Glomerular endothelial cell (primary cell): ENCODE measurements at places on chromosomes 3 and 15. TPM values are rescaled to one million over a fixed set of nuclear protein-coding genes. Genes with fewer than 3 reads are reported as not detected.

- DNase-seq = no peak
Observed at GRCh38 chr3:90007778-90008499, 900.5 kb downstream of the EPHA3 start.

DNA sequence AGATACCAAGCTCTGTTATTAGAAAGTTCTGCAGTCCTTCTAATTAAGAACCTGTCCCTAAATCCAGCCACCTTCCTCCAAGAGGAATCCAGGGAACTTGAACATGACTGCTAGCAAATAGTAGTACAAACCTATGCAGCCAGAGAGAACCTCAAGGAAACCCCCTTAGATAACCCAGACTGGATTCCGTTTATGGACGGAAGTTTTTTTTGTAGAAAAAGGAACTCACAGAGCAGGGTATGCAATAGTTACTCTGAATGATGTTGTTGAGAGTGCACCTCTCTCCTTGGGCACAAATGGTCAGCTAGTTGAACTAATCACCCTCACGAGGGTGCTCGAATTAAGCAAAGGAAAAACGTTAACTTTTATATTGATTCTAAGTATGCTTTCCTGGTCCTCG is 40.8 kb downstream of the TM4SF18 start:
- no peak for DNase-seq

- DNase-seq = no peak
Observed at GRCh38 chr15:23835953-23836352, 148.8 kb upstream of the NDN start.

DNA sequence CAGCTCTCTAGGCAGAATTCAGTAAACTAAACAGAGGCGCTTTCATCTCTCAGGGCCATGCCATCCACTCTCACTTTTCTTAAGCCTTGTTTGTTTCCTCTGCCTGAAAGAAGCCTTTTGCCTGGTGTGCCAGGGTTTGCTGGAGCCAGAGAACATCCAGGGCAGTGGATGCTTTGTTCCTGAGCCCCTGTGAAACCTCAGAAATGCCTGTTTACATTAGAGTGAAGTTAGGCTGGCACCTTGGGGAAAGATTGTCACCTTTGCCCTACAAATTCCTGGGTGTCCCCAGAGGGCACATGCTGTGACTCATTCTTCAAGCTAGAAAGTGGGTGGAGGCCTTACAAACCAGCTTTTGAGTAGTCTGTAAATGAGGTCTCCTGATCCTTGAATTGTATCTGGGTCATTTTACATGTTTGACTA is 10.7 kb upstream of the TRAK1 start:
- no peak for DNase-seq

GRCh38 chr3:57164657-57165573 is at the start of gene IL17RD:
IL17RD (minus strand) TSS chr3:57165353; CDS start chr3:57165286, 67 bp downstream.
- DNase-seq = no peak

DNA sequence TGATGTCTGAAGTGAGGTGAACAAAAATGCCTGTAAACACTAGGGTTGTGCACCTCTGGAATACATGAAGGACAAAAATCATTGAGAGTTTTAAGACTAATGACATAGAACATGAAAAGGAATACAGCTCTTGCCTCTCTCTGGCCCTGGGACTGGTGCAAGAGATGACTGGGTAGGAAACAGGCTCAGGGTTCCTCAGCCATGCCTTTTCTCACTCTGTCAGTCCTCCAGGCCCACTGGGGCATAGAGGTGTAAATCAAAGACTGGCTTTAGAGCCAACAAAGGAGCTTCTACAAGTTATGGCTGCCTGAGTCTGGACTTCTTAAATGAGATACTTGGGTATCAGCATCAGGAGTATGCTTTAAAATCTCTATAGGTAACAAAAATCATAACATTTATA is 554.7 kb upstream of the KCNMB2 start:
- DNase-seq = no peak

DNA sequence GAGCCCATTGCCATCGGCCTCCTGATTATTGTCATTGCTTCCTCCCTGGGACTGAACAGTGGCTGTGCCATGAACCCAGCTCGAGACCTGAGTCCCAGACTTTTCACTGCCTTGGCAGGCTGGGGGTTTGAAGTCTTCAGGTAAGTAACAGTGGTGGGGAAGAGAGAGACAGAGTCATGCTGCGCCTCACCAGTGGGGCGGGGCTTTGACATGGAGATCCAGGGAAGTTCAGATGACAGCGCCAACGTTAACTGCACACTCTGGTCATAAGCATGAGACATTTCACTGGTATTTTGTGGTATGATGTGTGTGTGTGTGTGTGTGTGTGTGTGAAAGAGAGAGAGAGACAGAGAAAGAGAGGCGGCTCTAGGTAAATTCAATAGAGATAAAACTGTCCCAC is 41.0 kb downstream of the AQP9 start:
- DNase-seq = no peak

- no peak for DNase-seq
Observed at GRCh38 chr15:92429378-92430068, 35.8 kb downstream of the ST8SIA2 start.

DNA sequence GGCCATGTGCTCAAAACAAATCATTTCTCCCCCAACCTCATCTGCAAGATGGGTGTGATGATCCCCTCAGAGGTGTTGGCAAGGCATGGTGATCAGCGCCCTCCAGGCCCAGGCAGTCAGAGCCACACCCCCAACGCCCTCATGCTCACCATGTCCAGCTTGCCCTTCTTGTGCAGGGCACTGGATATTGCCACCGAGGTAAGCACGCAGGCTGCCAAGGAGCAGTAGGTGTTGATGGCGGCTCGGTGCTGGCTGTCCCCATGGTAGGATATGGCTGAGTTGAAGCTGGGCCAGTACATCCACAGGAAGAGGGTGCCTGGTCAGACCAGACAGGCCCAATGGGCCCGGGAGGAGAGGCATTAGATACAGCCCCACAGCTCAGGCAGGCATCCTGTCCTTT is 17.2 kb downstream of the RHCG start:
- no peak for DNase-seq

GRCh38 chr15:89035150-89035549 is 53.1 kb upstream of the ABHD2 start:
- no peak for DNase-seq

DNA sequence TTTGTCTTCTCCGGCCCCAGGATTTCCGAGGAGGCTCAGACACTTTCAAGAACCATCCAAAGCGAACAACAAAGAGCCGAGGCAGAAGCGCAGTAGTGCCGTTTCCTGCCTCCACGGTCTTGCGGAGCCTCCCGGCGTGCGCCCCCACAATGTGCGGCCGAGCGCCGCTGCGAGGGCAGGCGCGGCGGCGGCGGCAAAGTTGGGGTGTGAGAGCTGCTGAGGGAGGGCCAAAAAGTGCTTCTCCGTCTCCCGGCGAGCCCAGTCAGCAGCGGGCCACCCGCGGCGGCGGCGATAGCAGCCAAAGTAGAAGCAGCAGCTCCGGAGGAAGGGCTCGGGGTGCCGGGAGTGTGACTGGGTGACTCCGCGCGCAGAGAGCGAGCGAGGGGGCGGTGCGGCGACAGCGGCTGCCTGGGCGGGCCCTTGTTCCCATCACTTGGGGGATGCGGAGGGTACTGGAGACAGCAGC is 749.1 kb downstream of the ROBO1 start:
- no peak for DNase-seq

DNA sequence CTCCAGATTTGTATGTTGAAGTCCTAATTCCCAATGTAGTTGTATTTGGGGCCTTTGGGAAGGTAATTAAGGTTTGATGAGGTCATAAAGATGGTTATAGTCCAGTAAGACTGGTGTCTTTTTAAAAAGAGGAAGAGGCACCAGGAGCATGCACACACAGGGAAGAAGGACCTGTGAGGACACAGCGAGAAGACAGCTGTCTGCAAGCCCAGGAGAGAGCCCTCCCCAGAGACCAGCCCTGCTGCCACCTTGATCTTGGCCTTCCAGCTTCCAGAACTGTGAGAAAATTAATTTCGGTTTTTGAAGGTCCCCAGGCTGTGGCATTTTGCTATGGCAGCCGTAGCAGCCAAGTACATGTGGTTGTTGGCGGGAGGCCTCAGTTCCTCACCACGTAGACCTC is 32.8 kb upstream of the TSEN2 start:
- DNase-seq = no peak

DNA sequence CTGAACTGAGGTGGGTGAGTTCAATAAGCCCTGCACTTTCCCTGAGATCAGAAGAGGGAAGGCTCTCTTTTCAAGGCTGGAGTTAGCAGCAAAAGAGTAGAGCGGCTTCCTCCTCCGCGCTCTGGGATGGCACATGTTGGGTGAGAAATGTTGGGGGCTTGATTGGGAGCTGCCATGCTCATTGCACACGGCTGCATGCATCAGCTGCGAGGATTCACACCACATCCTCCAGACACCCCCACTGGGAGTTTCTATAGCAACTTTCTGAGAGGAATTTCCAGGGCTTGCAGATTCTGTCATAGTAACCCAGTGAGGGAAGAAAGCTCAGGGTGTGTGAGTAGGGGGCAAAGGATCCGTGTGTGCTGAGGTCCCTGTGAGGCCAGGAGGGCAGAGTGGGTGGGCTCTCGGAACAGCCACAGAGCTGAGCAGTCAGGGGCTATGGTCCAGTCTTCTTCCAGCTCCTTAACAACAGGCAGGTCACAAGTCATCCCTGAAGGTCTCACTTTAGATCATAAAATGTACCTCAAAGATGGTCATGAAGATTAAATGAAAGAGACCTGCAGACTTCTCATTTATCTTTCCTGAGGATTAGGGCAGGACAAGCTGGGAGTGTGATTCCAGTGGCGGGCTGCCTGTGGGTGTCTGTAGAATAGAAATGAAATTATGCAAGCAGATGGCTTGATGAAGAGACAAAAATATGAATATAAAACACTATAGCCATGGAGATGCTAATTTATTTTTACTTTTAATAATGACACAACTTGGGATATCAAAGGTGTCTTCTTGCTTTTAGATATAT is 75.7 kb upstream of the CHRNA7 start:
- DNase-seq = no peak

GRCh38 chr3:71582612-71583565 is 639 bp downstream of the FOXP1 start:
- no peak for DNase-seq

DNA sequence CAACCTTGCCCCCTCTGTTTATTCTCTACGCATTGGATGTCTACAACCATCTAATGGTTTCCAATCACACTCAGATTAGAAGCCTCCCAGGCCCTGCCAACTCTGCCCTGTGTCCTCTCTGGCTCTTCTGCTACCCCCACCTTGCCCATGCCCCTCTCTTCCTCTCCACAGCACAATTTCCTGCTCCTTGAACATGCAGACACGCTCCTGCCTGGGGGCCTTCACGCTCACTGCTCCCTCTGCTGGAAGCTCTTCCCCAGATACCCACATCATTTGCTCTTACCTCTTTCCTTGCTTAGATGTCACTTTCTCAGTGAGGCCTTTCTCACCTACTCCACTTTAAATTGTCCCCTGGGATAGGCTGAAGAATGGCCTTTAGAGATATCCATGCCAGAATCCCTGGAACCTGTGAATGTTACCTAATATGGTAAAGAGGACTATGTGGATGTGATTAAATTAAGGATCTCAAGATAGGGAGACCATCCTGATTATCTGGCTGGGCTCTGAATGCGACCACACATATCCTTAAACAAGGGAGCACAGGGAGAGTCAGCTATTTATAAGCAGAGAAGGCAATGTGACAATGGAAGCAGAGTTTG is 9.9 kb downstream of the KY start:
- DNase-seq = no peak

DNA sequence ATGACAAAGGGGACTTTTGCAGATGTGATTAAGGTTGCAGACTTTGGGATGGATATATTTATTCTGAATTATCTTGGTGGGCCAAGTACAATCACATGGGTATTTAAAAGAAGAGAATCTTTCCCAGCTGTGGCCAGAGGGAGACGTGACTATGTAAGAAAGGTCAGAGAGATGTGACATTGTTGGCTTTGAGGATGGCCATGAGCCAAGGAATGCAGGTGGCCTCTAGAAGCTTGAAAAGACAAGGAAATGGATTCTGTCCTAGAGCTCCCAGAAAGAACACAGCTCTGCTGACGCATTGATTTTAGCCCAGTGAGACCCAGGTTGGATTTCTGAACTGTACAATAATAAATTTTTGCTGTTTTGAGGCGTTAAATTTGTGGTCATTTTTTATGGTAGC is 616.0 kb upstream of the TBL1XR1 start:
- no peak for DNase-seq

- peak; percentile 23 for DNase-seq
Observed at GRCh38 chr3:154954757-154955156, 125.4 kb upstream of the MME start.

- DNase-seq = no peak
Observed at GRCh38 chr3:7282988-7283387, 422.1 kb downstream of the GRM7 start.

- DNase-seq = no peak
Observed at GRCh38 chr15:29208352-29208751, 61.3 kb downstream of the NSMCE3 start.

GRCh38 chr3:123909785-123910184 is 25.7 kb upstream of the MYLK start:
- no peak for DNase-seq

- DNase-seq = no peak
Observed at GRCh38 chr3:46844397-46844796, 18.8 kb downstream of the MYL3 start.

GRCh38 chr3:38835939-38836338 is 19.9 kb upstream of the SCN10A start:
- no peak for DNase-seq

DNA sequence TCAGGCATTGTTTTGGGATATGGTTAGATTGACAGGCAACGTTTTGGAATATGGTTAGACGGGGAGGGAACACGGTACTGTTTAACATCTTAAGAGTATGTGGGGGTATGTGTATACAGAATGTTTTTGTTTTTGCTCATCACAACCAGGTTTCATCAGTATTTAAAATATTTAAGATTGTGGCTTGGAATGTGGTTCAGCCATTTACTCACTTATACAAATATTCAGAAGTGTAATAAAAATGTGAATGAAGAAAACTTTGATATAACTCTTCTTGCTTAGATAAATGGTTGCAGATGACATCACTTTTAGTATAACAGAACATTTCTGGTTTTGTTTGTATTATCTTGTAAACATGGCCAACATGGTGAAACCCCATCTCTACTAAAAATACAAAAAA is 3.9 kb upstream of the PAK2 start:
- no peak for DNase-seq

GRCh38 chr3:127033786-127034185 is 50.9 kb downstream of the PLXNA1 start:
- no peak for DNase-seq

GRCh38 chr15:58585693-58586443 is 154.1 kb downstream of the LIPC start:
- no peak for DNase-seq

The MRPL46 gene
- total RNA-seq = 17.9 and 19.8 TPM in 2 replicates

The DZIP3 gene
- total RNA-seq = 5.8 TPM in 2 replicates

The GPR160 gene
- total RNA-seq = 6.9 and 7.9 TPM in 2 replicates

The SAXO2 gene
- total RNA-seq = not detected in 2 replicates

The IQCH gene
- 1.1 and 1.5 TPM in 2 replicates for total RNA-seq

The PPM1L gene
- 1.9 and 3.2 TPM in 2 replicates for total RNA-seq

The TRAIP gene
- 2.7 and 5.2 TPM in 2 replicates for total RNA-seq

The LRTM1 gene
- total RNA-seq = not detected in 2 replicates

The MINDY2 gene
- total RNA-seq = 13.5 and 14.7 TPM in 2 replicates

The MINAR1 gene
- 0.29 and 1.5 TPM in 2 replicates for total RNA-seq

The GRIP2 gene
- total RNA-seq = 0.06 TPM in 1 of 2 replicates, not detected in the other

The DUOXA1 gene
- not detected in 2 replicates for total RNA-seq

The TLE3 gene
- total RNA-seq = 95.5 and 142 TPM in 2 replicates

The CLRN1 gene
- not detected in 2 replicates for total RNA-seq
